ENCODE measurements at places on chromosomes 12 and 14.

GRCh38 chr12:67415473-67415872, 146.3 kb downstream of the CAND1 start:
- no peak for DNase-seq

GRCh38 chr14:32382704-32383103, 53.6 kb downstream of the AKAP6 start:
- DNase-seq = no peak

DNA sequence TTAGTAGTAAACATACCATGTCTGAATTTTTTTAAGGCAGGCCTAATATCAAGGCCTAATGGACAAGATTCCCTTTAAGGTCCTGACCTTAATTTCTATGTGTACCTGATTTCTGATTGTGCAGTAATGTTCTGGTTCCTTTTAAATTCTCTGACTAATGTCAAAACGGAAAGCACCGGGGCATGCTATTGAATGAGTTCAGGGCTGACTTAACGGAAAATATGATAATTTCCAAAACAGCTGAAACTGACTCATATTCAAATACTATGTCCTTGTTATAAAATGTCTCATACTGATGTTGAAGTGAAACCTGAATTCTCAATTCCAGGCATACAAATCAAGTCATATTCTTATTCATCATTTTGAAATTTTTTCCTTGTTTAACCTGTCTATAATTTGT, 6.7 kb downstream of the TAS2R43 start:
- DNase-seq = no peak

DNA sequence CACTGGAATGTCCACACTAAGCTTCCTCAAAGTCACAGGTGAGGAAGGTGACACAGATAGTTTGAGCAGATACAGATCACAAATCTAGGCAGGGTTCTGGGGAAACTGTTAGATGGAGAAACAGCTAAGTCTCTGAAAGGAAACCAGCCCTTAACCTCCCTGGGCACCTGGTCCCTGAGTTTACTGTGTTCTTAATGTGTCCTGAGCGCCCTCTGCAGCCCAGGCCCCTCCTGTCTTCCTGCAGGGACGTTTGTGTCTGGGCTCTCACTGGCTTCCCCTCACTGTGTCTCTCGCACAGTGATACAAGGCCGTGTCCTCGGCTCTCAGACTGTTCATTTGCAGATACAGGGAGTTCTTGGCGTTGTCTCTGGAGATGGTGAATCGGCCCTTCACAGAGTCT, 684.3 kb downstream of the TMEM121 start:
- DNase-seq = no peak
